Chondrocyte (in vitro differentiated cells): ENCODE measurements at places on chromosomes 5 and 9. TPM values are rescaled to one million over a fixed set of nuclear protein-coding genes. Genes with fewer than 3 reads are reported as not detected.

GRCh38 chr5:90915393-90915792 is 356.8 kb downstream of the ADGRV1 start:
- no peak for DNase-seq

The SLIT3 gene
- 65.8 to 119 TPM (median 116 TPM) in 3 replicates for total RNA-seq

The MLANA gene
- total RNA-seq = not detected in 3 replicates

The SLCO4C1 gene
- 0.10 to 0.15 TPM (median 0.15 TPM) in 3 replicates for total RNA-seq

The TLX3 gene
- not detected in 3 replicates for total RNA-seq

- no peak for DNase-seq
Observed at GRCh38 chr5:5191906-5192305, 51.8 kb downstream of the ADAMTS16 start.

DNA sequence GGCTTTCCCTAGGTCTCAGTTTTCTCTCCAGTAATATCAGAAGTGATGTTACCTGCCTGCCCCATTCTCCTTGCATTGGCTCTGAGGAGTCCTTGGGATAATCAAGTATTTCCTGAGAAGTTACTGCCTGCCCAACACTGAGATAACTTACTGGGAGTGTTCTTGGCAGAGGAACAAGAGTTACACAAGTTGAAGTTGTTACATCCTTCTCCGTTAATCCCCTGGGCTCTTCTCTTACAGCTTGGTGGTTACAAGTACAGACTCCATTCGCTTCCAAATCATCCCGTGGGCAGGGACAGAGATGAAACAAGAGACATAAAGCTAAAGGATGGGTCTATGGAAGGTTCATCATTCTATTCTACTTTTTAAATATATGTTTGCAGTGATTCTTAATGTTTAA is 74.1 kb upstream of the SAP30L start:
- no peak for DNase-seq

- DNase-seq = no peak
Observed at GRCh38 chr5:22541037-22541436, 312.1 kb downstream of the CDH12 start.

DNA sequence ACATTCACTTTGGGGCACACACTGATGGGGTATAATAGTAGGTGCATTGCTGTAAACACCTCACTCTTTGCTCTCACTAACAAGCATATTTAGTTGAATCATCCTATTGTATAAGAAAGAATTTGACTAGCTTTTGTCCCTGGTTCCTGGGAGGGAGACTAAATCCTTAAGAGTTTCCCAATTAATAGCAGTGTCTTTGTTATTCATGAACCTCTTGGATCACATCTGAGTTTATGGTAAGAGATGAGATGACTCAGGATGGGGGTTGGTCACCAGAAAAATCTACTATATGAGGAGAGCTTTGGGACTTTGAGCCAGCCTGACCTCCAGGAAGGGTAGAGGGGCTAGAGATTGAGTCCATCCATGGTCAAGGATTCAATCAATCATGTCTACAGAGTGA is 56.8 kb downstream of the PUM3 start:
- DNase-seq = no peak

The DMGDH gene
- 1.9 to 3.2 TPM (median 3.1 TPM) in 3 replicates for total RNA-seq

DNA sequence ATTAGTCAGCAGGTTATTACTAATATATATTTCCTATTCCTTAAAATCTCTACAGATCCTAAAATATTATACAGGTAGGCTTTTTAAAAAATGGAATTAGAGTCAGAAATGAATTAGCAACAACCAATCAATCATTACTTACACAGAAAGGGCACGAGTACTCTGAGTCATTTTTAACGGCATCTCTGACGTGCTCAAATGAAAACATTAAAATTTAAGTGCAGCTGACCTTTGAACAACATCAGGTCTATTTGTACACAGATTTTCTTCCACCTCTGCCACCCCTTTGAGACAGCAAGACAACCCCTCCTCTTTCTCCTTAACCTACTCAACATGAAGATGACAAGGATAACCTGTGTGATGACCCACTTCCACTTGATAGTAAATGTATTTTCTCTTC is 19.1 kb downstream of the AUH start:
- no peak for DNase-seq

- no peak for DNase-seq
Observed at GRCh38 chr5:95134326-95134725, 150.6 kb downstream of the MCTP1 start.

- no peak for DNase-seq
Observed at GRCh38 chr9:16092142-16093091, 539.6 kb downstream of the CCDC171 start.

The ALDOB gene
- total RNA-seq = 0.25 TPM in 1 of 3 replicates, not detected in the others

The DCAF12 gene
- 24.4 to 29.6 TPM (median 26.5 TPM) in 3 replicates for total RNA-seq

The CACNA1B gene
- 0.31 to 3.8 TPM (median 3.7 TPM) in 3 replicates for total RNA-seq

The FREM1 gene
- 1.7 to 3.6 TPM (median 2.2 TPM) in 3 replicates for total RNA-seq

DNA sequence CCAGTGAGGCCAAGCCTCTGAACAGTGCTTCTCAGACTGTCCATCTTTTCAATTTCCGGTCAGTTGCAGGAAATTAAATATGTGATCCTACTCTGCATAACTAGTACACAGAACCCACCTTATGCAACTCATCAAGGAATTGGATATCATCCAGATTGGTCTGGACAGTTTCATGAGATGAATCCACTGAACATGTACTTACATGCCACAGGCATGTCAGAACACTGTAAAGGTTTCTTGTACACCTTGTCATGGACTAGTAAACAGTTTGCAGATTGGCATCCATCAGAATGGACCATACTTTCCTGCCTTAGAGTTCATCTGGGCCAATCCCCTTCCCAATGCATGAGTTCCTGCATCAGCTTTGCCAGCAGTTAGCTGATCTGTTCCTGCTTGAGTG is 30.4 kb downstream of the GARNL3 start:
- no peak for DNase-seq

DNA sequence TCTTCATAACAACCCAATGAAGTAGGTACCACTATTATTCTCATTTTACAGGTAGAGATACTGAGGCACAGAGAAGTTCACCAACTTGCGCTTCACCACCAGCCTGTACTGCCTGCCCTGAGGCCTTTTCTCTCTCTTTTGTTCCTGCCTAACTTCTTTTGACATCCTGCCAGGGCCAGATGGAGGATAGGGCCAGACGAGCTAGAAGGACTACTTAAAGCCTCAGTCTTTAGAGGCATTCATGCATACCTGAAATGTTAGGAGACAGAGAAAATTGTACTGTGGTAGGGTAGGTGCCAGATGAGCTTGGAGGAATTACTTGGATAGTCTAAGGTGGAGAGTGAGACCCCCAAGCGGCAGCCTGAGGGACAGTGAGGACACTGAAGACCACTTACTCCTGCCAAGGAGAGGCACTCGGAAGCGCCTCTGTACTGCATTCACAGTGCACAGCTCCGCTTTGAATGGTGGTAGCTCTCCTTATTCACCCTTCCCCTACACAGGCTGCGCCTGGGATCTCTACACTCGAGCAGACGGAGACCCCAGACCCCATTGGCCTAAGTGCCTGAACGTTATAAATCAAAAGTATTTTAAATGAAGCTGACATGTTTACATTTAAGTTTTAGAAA is 6.2 kb upstream of the ORM1 start:
- DNase-seq = peak; percentile 24

DNA sequence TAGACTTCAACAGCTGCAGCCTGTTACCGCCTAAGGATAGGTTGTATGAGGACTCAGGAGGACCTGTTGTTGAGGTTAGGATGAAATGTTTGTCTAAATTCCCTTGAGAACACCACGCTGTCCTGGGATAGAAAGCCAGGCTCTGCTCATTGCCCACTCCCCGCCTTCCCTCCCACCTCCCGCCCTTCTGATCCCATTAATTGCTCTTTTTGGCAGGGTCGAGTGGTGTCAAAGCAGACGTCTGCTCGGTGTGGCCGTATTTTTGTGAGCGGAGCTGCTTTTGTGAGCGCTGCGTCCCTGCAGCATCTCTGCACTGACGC is 62.3 kb downstream of the SPATA31C2 start:
- DNase-seq = no peak

DNA sequence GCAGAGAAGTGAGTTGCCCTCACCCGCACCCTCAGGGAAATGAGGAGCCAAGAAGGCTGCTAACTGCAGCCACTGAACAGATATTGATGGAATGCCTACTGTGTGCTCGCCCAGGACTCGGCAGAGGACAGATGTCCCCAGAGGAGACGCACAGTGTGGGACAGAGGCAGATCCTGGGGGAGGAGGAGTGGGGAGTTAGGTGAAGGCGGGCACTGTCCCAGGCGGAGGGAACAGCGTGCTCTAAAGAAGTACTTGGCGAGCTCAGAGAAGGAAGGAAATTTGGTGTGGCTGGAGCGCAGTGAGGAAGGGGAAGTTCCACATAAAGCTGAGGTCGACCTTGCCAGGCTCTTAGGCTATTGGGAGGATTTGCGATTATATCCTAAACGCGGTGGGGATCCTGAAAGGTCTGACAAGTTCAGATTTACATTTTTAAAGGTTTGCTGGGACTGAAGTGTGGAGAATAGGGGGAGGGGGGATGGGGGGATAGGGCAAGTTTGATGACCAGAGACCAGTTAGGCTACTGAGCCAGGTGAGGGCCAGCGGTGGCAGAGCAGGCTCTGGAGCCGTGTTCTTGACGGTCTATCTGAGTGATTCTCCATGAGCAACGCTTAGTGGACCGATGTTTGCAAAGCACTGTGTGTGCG is 23.6 kb upstream of the CERCAM start:
- DNase-seq = no peak

GRCh38 chr9:136107953-136108647 is 10.6 kb downstream of the TMEM250 start:
- DNase-seq = no peak

- DNase-seq = no peak
Observed at GRCh38 chr5:83472213-83472507, 616 bp downstream of the VCAN start.

- no peak for DNase-seq
Observed at GRCh38 chr9:126752881-126753670, 51.8 kb upstream of the ZBTB43 start.

DNA sequence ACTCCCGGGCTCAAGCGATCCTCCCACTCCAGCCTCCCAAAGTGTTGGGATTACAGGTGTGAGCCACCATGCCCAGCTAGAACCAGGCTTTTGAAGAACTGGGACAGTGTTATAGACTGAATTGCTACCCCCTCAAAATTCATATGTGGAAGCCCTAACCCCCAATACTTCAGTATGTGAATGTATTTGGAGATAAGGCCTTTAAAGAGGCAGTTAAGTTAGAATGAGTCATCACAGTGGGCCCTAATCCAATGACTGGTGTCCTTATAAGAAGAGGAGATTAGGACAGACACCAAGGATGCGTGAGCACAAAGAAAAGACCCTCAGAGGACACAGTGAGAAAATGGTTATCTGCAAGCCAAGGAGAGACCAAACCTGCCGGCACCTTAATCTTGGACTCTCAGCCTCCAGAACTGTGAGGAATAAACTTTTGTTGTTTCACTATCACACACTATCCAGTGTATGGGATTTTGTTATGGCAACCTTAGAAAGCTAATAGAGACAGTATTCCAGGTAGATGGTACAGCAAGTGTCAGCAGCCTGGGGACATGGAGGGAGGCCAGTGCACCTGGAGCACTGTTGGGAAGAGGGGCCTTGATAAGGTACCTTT is 31.4 kb upstream of the ERGIC1 start:
- DNase-seq = no peak

- no peak for DNase-seq
Observed at GRCh38 chr5:99589424-99589823, 660.6 kb upstream of the CHD1 start.

- no peak for DNase-seq
Observed at GRCh38 chr5:61582887-61583286, 250.8 kb downstream of the ZSWIM6 start.

The HK3 gene
- total RNA-seq = not detected in 3 replicates

- no peak for DNase-seq
Observed at GRCh38 chr5:56516035-56516434, 282.9 kb upstream of the ANKRD55 start.

GRCh38 chr9:114431770-114432169 is 44.0 kb upstream of the AKNA start:
- DNase-seq = no peak

DNA sequence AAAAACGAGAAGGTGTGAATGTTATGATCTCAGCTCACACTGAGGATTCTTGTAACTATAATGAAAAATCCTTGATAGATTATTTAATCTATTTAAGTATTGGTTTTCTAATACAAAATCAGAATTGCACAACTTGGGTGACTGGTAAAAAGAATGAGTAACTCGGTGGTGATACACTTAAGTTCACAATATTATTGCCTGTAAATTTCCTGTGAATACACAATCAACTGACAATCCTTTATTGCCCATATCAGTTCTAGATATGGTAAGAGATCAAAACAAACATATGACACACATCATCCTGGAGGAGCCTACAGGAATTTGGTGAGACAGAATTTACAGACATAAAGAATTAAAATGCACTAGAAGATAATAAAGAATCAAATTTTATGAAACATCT is 14.1 kb upstream of the LURAP1L start:
- DNase-seq = no peak

GRCh38 chr5:123035360-123035917 is 1.1 kb downstream of the PPIC start:
- DNase-seq = no peak

The SLC2A6 gene
- total RNA-seq = 5.4 to 13.7 TPM (median 13.2 TPM) in 3 replicates

DNA sequence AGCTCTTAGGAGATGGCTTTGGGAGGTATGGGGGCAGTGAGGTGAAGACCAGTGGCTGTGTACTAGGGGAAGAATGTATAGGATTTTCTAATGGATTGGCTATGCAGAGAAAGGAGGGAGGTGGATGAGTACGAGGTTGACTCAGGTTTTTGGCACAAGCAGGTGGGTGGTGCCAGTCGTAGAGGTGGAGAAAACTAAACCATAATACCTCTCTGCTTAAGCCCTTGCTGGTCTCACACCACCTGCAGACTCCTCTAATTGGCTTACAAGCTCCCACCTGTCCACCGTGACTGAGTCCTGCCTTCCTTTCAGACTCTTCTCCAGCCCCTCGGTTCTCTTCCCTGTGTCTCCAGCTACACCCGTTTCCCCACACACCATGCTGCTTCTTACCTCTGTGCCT is 521.7 kb upstream of the CLINT1 start:
- no peak for DNase-seq

DNA sequence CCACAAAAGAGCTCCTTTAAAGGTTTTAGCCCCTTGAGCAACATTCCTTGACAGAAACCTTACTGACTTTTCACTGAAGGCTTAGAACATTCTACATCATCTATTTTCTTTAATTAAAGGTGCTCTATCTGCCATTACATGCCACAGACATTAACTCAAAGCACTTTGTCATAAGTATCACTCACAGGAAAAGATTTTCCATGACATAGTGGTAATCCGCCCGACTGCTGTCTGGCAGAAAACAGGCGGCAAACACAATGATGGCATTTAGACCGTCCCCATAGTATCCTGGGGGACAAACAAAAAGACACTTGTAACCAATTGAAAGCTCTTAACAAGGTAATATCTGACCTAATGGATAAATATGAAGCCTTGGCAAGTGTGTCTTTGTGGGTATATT is 126.2 kb upstream of the PCA3 start:
- no peak for DNase-seq

DNA sequence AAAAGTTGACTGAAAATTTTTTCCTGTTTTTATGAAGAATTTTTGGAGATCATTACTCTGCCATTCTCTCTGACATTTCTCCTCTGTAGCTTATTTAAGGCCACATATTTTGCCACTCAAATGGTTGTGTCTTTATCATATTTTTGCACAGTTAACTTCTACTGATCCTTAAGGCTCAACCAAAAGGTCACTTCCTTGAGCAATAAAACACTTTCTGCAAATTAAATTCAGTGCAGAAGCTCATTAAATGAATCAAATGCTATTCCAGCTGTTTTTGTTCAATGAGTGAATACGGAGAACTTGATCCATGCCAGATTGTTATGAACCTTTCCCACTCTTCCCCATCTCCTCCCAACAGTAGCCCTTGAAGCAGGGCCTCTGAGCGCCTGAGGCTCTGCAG is 93.8 kb upstream of the EPB41L4A start:
- DNase-seq = no peak

The SOHLH1 gene
- total RNA-seq = not detected in 3 replicates

The MEIKIN gene
- not detected in 3 replicates for total RNA-seq

GRCh38 chr9:3477236-3477834 is 48.5 kb downstream of the RFX3 start:
- DNase-seq = no peak

The DIPK1B gene
- 8.2 to 9.2 TPM (median 8.5 TPM) in 3 replicates for total RNA-seq
